COR-L47 (cell line): ENCODE measurements at places on chromosomes 3 and 15.

GRCh38 chr3:16788440-16789056, 96.2 kb upstream of the PLCL2 start:
- no peak for DNase-seq

DNA sequence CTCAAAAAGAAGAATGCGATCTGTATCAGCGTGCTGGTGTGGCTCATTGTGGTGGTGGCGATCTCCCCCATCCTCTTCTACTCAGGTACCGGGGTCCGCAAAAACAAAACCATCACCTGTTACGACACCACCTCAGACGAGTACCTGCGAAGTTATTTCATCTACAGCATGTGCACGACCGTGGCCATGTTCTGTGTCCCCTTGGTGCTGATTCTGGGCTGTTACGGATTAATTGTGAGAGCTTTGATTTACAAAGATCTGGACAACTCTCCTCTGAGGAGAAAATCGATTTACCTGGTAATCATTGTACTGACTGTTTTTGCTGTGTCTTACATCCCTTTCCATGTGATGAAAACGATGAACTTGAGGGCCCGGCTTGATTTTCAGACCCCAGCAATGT, 1.3 kb downstream of the P2RY1 start:
- DNase-seq = no peak

- DNase-seq = peak; percentile 31
Measured at GRCh38 chr15:80242132-80242769, 9.8 kb downstream of the CTXND1 start.

GRCh38 chr3:38643090-38643489, 6.4 kb downstream of the SCN5A start:
- DNase-seq = no peak

GRCh38 chr3:24145981-24146822, 201.1 kb downstream of the NR1D2 start:
- DNase-seq = no peak

- DNase-seq = no peak
Measured at GRCh38 chr3:12833222-12834161, 7.9 kb downstream of the RPL32 start.

DNA sequence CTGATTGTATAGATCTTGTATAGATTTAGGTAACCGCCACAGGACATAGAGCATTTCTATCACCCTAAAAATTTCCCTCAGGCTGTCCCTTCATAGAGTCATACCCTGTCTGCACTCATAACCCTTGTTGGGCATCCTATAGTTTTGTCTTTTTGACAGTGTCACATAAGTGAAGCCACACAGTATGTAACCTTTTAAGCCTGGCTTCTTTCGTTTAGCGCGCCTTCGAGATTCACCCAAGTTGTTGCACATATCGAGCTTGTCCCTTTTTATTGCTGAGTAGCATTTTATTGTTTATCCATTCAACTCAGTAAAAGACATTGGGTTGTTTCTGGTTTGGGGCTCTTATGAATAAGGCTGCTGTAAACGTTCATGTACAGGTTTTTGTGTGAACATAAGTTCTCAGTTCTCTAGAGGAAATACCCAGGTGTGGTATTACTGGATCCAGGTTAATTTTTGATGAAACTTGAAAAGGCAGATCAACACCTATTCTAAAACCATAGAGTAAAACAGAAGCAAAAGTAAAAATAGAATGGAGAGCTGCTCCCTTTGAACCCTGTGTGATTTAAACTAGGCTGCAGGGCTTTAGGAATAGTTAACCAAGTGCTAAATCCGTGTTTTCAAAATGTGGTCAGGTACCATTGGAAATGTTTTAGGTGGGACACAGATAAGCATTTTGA, 49.5 kb downstream of the CD86 start:
- DNase-seq = no peak

DNA sequence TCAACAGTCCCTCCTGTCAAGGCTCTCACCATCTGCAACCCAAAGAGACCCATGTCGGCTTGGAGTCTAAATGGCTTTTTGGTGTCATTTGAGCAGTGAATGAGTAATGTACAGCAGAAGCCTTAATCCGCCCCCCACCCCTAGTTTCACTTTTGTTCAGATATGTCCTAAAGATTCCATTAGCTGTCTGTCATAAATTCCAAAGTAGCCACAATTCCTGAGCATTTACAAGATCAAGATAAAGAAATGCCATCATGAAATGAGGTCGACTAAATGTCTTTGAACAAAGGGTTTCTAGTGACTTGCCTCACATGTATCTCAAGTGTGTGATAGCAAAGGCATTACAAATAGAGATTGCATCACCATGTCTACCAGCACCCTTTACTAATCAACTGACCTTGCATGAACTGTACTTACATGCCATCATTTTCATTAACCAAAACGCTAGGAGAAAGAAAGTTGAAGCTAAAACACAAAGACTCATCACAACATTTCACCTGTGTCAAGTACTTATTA, 123.8 kb upstream of the PHLDB2 start:
- DNase-seq = no peak

GRCh38 chr3:35927441-35927840, 288.1 kb downstream of the ARPP21 start:
- no peak for DNase-seq

- no peak for DNase-seq
Measured at GRCh38 chr3:146493221-146493620, 23.9 kb upstream of the PLSCR2 start.

DNA sequence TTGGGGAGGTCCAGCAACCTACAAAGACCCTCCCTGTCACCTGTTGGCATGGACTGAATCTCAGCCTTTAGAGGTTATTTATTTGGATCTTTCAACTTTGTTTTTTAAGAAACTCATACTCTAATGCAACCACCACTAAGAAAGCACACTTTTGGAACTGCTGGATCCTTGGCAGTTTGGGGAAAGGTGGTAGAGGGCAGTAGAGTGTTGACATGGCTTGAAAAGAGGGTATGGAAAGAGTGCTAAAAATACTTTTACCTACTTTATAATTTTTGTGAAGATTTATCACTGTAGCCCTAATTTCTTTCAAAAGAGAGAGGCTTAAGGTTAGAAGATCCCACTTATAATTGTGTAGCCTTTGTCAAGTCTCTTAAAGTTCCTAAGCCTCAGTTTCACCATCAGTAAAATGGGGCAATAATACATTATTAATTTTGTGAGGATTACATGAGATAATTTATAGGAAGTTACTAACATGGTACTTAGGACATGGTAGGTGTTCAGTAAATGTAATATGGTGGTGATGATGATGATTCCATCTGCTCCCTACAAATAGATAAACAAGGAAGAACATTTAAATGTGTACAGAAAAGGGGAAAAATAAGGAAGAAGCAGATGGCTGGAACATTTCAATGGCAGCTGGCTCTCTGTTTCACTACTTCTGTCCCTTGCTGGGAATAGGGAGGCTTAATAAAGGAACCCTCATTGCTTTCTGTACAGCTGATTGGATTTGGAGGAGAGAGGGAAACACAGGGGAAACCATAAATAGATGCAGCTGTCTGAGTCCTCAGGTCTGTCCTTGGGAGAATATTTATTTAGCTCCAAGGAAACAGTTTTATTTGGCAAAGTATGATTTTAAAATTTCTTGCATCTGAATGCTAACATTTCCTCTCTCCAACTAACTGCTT, 208.4 kb upstream of the ADAMTS9 start:
- DNase-seq = no peak

GRCh38 chr15:82852941-82853561, 43.6 kb downstream of the WHAMM start:
- DNase-seq = no peak

DNA sequence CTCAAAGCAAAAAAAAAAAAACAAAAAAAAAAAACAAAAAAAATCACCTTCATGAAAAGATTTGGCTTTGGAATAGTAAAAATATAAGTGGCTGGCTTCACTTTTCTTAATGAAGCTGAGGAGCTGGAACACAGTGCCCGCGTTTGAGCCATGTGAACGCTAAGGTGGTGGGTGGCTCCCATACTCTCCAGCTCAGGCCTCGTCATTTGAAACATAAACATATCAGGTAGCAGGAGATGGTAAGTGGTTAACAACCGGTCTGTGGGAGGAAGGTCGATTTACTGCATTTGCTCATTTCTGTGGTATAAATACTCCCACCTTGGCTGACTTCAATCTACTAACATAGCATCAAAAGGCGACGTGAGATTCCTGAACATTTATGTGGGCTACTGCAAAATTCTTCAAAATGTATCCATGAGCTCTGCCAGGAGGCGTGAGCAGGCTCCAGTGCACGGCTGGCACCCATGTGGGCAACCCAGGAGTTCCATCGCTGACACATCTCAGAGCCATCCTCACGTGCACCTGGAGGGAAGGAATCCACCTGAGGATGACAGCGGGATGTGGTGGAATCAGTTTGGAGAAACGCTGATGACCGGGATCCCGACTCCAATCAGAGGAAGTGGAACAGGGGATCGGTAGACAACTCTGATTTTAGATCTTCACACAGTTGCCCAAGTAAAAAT, 157.6 kb downstream of the ATP10A start:
- no peak for DNase-seq

DNA sequence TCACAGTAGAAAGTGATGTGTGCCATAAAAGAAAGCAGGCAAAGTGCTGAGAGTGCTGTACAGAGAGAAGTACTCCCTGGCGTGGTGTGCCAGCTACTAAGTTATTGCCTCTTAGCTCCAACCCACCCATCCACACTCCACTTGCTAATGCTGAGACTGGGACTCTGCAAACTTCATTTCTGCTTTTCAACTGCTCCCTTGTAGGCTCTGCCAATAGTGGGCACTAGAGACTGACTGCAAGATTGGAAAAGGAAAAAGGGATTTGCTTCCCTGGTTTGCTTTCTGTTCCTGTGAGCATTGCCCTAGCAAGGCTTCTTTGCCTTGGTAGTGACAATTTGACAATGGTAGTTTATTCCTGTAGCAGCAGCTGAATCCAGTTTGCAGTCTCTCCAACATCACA, 56.5 kb upstream of the TMEM108 start:
- no peak for DNase-seq

- peak; percentile 50 for DNase-seq
Measured at GRCh38 chr3:138434875-138435772, 708 bp downstream of the ESYT3 start.

DNA sequence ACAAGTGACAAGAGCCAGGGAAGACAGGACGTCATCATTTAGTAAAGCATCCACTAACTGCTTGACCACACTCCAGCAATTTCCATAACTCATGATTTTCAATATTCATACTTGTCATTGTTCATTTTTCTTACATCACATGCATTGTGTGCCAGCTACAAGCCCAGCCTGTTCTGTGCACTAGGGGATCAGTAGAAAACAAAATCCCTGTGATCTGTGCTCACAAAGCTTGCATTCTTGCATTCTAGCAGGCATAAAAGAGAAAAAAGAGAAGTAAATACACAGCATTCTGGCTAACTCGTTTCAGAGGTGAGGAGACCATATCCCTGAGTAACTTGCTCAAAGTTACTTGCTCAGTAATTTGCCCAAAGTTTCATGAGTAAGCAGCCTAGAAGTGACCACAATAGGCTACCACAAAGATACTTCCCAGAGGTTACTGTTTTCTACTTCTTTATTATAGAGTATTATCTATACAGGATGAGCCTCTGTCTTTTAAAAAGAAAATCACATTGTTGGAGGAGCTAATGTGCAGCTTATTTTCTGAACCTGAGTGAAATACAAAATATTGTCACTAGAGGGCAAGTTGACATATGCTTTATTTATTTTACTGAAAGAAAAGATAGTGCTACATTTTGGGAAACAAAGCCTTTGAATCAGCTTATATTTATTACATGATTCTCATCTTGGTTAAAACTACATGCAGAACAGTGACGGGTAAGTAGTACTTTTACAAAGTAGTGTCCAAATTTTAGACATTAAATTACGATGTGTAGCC, 701.4 kb upstream of the LMCD1 start:
- DNase-seq = no peak

GRCh38 chr15:71808311-71809020, 1.9 kb upstream of the NR2E3 start:
- DNase-seq = no peak

- DNase-seq = no peak
Measured at GRCh38 chr15:38531509-38531908, 33.1 kb downstream of the RASGRP1 start.

DNA sequence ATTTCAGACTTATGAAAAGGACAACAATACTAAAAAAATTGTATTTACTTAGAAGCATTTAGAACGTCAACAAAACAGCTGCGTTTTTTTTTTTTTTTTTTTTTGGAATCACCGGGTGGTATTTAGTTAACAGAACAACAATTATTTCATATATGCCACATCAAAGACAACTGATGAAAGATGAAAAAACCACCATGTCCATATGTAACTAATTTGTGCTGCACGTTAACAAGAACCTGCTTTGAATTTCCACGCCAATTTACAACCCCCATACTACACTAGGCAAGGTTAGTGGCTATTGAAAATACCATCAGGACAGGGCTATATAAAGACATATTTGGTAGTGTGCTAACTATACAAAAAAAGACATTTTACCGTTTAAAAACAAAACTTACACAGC, 189.3 kb upstream of the ROBO1 start:
- no peak for DNase-seq
